Cerebellar cortex (tissue), 1 donor: ENCODE measurements at places on chromosomes 3 and 15.

GRCh38 chr15:66063147-66063546 lies 190.4 kb downstream of the MEGF11 start:
- DNase-seq: no peak

GRCh38 chr3:15023249-15023648 lies 41.9 kb downstream of the MRPS25 start:
- DNase-seq: no peak

DNA sequence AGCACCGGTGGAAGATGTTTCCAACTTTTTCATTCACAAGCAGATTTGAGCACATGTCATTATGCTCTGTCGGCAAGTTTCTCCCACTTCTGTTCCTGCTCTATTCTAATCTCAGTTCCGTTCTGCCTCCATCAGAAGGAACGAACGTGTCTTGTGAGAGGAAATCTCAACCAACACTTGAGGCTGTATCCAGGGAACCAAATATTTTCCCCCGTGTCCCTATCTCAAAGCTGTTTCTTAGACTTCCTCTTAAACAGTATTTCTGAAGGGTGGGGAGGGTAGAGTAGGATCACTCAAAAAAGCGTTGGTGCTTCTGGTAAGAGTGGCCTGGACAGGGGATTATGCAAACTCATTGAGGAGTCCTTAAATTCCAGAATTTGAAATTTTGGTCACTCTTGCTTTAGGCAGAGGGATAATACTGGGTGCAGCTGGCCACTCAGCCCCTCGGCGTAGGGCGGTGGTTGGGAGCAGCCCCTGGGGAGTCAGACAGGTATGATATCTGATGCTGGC lies 54.9 kb downstream of the FRMD4B start:
- DNase-seq: no peak

GRCh38 chr3:188727052-188727451 lies 444.7 kb upstream of the TPRG1 start:
- DNase-seq: no peak

DNA sequence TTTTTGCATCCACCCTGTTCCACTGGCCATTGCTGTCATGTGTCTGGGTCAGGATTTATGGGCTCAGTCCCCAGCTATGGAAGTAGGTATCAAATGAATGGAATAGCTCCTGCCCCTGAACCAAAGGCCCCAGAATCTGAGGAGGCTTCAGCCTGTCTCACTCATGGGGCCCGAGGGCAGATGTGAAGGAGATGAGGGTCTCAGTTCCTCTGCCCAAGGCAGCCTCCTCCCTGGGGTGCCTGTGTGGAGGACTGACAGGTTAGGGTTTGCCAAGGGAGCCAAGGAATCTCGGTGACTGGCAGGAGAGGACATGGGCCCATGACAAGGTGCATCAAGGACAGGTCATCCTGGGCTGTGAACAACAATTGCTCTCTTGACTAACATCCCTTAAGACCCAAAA lies 70.4 kb downstream of the CPN2 start:
- DNase-seq: no peak

DNA sequence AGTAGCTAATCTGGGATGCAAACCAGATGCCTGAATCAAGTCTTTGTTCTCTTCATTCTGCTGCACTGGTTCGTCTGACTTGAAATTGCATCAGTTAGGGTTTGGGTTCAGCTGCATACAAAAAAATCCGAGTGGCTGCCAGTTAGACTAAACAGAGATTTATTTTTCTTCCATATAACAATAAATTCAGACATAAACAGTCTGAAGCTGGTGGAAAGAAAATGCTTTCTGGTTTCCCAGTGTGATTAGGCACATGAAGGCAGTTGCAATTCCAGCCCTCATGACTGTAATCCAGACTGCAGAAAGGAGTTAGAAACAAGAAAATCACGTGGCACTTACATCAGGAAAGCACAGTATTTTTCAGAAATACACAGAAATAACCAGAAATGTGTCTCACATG lies 930.7 kb downstream of the MCTP2 start:
- no peak for DNase-seq

GRCh38 chr3:61571516-61572336 lies 10.4 kb downstream of the PTPRG start:
- no peak for DNase-seq

DNA sequence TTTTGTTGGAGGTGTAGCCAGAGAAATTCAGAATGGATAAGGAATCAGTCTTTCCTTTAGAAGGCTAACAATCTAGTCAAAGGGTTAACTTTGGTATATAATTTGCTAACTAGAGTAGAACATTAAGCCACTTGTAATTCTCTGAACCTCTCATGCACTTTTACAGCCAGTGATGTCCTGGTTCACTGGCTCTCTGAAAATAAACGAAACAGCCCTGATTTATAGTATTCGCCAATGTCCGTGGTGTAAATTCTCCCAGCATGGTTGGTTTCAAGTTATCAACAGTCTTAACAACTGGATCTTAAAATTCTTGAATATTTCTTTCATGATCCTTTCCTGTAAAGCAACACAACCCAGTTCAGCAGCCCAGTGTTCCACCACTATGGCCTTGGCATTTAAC lies 500.4 kb upstream of the CDIN1 start:
- no peak for DNase-seq

GRCh38 chr3:152474585-152474984 lies 205.9 kb downstream of the MBNL1 start:
- no peak for DNase-seq

GRCh38 chr3:185788292-185788691 lies 36.5 kb downstream of the IGF2BP2 start:
- DNase-seq: no peak

GRCh38 chr3:14552717-14553116 lies 12.6 kb upstream of the GRIP2 start:
- DNase-seq: no peak

DNA sequence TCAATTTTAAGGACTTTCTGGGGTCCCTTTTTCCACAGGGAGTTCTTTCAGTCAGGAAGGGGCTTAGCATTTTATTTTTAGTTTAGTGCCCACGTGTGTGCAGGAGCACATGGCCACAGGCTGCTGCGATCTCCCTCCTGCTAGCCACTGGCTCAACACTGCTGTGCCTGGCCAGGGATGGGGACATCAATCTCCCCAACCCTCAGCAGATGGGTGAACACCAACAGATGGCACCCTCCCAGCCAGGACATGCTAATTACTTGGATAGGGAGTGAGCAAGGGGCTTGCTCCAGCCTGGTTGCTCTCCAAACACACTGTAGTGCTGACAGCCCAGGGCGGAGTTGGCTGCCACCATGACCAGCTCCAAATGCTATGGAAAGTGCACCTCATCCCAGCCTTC lies 7.4 kb upstream of the RIOX2 start:
- DNase-seq: peak; percentile 8

- no peak for DNase-seq
These were observed 36.7 kb upstream of the ADPGK start for GRCh38 chr15:72820278-72820677.

GRCh38 chr15:29774900-29775299 lies 47.4 kb downstream of the TJP1 start:
- no peak for DNase-seq

GRCh38 chr3:123584284-123584987 lies 417 bp downstream of the HACD2 start:
- DNase-seq: peak; percentile 43

DNA sequence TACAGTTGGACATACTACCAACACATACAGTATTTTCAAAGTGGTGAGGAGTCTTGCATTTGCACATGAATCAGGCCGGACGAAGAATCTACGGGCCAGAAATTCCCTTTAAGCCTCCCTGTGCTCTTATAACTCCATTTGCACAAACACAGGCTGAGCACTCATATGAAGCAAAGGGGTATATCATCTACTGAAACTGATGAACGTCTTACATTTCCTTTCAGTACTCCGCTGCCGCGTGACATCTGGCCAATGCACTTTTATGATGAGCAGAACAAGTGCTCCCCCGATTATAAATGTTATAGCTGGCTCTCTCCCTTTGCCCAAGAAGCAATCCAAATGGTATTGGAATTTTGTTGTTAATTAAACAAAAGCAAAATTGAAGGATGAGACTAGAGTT lies 110.3 kb upstream of the ICE2 start:
- no peak for DNase-seq

DNA sequence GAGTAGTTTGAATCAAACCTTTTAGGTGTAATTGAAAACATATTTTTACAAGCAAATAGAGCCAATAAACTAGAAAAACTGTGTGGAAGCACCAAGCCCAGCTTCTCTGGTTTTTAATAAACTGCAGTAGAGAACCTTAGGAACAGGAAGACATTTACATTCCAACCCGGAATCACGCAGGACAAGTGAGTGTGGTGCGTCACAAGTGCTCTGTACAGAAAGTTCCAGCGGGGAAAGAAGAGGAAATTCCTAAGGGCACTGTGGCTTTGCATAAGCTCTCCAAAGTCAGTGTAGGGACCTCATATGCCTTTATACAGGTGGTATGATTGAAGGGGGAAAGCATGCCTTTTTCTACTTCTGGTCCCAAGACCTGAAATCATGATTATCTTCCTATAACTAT lies 21.6 kb downstream of the COL8A1 start:
- DNase-seq: no peak

- DNase-seq: no peak
These were observed 22.9 kb upstream of the HHATL start for GRCh38 chr3:42725454-42725853.

DNA sequence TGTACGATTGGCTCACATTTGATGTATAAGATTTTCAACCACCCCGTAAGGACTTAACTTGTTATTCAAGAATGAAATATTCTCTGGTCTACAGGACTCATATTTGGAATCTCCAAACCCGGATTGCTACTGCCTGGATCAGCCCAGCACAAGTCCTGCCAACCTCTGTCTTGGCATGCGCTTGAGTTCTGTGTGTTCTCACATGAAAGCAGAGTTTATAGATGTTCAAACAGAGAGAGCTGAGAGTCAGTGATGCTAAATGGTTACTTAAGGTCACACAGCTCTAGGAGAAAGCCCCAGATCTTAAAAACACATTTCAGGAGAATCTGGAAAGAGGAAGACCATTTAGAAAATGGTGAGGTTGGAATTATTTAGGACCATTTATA lies 268.0 kb upstream of the TBL1XR1 start:
- DNase-seq: peak; percentile 40

GRCh38 chr3:127304121-127304744 lies 16.4 kb upstream of the PRR20G start:
- DNase-seq: no peak

- no peak for DNase-seq
These were observed 7.2 kb upstream of the DGKG start for GRCh38 chr3:186369217-186369616.

GRCh38 chr15:51450001-51450400 lies 108.5 kb downstream of the GLDN start:
- no peak for DNase-seq
